ENCODE measurements at places on chromosomes 16 and 17.

DNA sequence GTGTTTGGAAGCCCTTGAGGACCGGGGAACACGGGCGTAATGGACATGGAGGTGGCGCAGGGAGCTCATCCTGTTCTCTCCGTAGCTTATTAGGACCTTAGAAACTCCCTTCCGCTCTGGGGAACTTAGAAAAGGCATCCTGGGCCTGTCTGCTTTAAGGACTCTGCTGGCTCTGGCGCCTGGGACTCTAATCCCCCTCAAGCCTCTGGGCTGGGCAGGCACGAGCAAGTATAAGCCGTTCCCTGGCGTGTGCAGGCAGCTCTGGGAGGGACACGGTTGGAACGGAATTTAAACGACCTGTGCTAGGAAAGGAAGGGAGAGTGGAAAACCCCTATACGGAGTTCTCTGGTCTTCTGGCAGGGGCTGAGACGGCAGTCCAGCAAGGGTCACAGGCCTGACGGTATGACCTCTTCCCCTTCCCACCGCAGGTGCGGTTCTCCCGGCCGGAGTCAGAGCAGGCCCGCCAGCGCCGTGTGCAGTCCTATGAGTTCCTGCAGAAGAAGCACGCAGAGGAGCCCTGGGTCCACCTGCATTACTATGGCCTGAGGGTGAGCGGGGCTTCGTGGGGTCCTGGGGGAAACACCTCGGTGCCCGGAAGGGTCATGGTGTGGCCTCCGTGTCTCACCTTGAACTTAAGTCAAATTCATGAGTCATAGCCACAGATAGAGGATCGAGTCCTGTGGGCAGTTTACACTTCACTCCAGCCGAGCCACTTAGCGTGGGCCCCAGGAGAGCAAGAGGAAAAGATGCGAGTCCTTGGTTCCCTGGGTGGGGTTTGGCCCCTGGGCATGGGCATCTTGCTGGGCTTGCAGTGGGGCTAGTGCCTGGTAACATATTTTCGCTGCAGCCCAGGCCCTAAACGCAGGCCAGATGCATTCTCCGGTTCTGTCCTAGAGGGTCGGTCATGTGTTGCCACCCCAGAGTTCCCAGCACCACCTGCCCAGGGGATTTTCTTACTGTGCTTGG is 17.7 kb downstream of the POLR3E start:
- DNase-seq: no peak
- H3K27me3 ChIP-seq: no peaks in the 10 kb centered on the region
- peaks cover 44% of the 10 kb centered on the region for H3K36me3 ChIP-seq
- H3K27ac ChIP-seq: peak overlapping the region; percentile 68
- peak overlapping the region; percentile 31 for H3K4me3 ChIP-seq

GRCh38 chr16:89332243-89332901 is 114.9 kb downstream of the ZNF778 start:
- peaks cover 52% of the 10 kb centered on the region for H3K4me1 ChIP-seq
- DNase-seq: no peak
- H3K27ac ChIP-seq: peak overlapping the region; percentile 1
- no peaks in the 10 kb centered on the region for H3K27me3 ChIP-seq

DNA sequence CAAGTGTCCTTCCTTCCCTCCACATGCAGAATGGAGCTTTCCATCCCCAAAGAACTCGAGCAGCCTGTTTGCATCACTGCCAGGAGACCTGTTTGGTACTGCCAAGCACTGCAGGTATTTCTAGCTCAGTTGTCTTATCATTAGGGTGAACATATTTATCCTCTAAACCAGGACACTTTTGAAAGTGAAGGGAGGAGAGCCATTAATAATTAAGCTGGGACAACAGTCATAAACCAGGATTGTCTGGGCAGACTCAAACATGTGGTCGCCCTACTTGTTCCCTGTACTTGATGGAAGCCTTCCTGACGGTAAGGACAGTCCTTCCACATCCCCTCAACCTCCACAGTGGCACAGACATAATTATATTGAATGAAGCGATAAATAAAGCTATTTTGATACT is 67.4 kb downstream of the PRKCA start:
- no peak overlapping the region for H3K27ac ChIP-seq
- no peaks in the 10 kb centered on the region for H3K4me1 ChIP-seq
- DNase-seq: no peak
- no peak overlapping the region for H3K4me3 ChIP-seq

DNA sequence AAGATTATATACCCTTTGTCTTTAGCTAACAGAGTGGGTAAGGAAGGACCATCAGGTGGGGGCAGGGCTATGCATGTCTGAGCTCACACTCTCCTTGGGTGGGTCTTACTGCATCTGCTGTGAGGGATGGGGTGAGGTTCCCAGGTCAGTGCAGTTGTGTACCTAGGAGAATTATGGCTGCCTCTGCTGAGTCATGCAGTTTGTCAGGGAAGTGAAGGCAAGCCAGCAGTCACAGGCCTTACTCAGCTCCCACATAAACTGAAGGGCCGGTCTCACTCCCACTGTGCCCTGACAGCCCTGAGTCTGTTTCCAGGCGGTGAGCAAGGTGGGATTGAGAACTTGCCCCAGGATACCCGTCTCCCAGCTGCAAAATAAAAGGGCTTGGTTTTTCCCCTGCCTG is 328.6 kb downstream of the MAP2K6 start:
- no peaks in the 10 kb centered on the region for H3K36me3 ChIP-seq
- no peak overlapping the region for H3K4me3 ChIP-seq
- H3K27ac ChIP-seq: no peak overlapping the region
- no peak for DNase-seq
- no peaks in the 10 kb centered on the region for H3K27me3 ChIP-seq
- H3K4me1 ChIP-seq: no peaks in the 10 kb centered on the region

DNA sequence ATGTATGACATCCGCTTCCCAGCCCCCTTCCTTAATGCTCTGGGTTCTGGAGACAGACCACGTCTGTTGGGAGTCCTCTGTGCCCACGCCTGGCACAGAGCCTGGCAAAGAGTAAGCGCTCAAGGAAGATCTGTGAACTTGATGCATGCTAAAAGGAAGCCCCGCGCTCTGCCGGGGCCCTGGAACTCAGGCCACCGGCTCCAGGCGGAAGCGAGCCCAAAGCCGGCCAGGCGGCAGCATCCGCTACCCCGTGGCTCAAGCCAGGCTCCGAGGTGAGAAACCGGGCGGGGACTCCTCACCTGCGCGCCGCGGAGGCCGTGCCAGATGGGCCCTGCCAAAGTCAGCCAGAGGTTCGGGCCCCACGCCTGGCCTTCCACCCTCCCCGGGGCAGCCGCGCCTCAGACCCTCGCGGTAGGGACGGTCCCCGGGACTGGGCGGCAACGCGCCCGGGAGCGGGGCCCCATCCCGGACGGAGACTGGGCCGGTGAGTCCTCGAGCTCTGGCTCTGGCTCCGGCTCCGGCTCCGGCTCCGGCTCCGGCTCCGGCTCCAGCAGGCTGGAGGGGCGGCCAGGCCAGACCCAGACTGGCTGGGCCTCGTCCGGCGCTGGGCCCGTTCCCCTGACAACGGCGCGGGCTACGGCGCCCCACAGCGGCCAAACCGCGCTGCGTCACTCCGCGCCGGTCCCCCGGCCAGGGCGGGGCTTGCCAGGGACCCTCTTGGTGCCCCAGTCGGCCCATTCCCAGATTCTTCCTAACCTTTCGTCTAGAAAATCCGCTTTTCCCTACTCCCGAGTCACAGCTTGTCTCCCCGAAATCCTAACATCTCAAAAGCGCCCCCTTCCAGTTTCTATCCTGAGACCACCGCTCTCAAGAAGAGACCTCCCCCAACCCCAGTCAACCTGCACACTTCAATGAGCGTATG is at the start of gene ZDHHC1:
Gene ZDHHC1, minus strand, starts transcription at position 606 of the 922 bp plus-strand sequence. CDS start 8,702 bp downstream, outside the sequence.
- H3K27me3 ChIP-seq: no peaks in the 10 kb centered on the region
- H3K36me3 ChIP-seq: no peaks in the 10 kb centered on the region
- peaks cover 15% of the 10 kb centered on the region for H3K4me1 ChIP-seq
- no peak for DNase-seq
- peak within 1 kb of the TSS; percentile 62 for H3K4me3 ChIP-seq

GRCh38 chr17:10061111-10061845 is 137.1 kb downstream of the GAS7 start:
- no peaks in the 10 kb centered on the region for H3K27me3 ChIP-seq
- H3K4me3 ChIP-seq: no peak overlapping the region
- peak overlapping the region; percentile 78 for H3K27ac ChIP-seq
- H3K4me1 ChIP-seq: peaks cover 16% of the 10 kb centered on the region
- H3K36me3 ChIP-seq: no peaks in the 10 kb centered on the region

GRCh38 chr16:83348991-83349390 is 458.8 kb upstream of the HSBP1 start:
- H3K36me3 ChIP-seq: no peaks in the 10 kb centered on the region
- H3K4me1 ChIP-seq: no peaks in the 10 kb centered on the region

GRCh38 chr17:42315402-42316156 is 27.3 kb downstream of the STAT5A start:
- DNase-seq: no peak
- no peak overlapping the region for H3K27ac ChIP-seq
- H3K36me3 ChIP-seq: peaks cover 25% of the 10 kb centered on the region
- H3K4me1 ChIP-seq: peaks cover 8% of the 10 kb centered on the region
- no peaks in the 10 kb centered on the region for H3K27me3 ChIP-seq
- no peak overlapping the region for H3K4me3 ChIP-seq

GRCh38 chr16:86203557-86204275 is 304.8 kb downstream of the IRF8 start:
- H3K4me1 ChIP-seq: peaks cover 6% of the 10 kb centered on the region
- H3K4me3 ChIP-seq: no peak overlapping the region

GRCh38 chr17:63840591-63841349 is 1.7 kb downstream of the SMARCD2 start:
- DNase-seq: no peak
- no peaks in the 10 kb centered on the region for H3K27me3 ChIP-seq
- peaks cover 68% of the 10 kb centered on the region for H3K4me1 ChIP-seq
- peak overlapping the region; percentile 90 for H3K4me3 ChIP-seq

DNA sequence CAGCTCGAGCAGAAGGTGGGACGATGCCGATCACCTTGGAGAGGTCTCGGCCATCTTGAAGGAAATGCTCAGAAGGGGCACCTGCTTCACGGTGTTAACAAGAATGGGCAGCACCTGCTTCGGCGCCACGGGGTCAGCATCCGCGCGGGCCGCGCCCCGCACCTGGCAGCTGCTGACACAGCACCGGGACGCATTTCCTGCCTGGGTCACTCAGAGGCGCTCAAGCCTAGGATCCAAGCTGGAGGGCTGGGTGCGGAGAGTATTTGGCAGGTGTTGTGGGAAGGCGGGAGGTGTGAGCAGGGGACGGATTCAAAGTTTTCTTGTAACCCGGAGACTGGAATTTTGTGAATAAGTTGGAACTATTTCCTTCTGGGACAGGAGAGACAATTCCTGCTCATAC is 39.3 kb upstream of the AKTIP start:
- DNase-seq: no peak
- H3K4me3 ChIP-seq: no peak overlapping the region
- H3K27ac ChIP-seq: no peak overlapping the region
- H3K4me1 ChIP-seq: peaks cover 5% of the 10 kb centered on the region
- no peaks in the 10 kb centered on the region for H3K27me3 ChIP-seq

DNA sequence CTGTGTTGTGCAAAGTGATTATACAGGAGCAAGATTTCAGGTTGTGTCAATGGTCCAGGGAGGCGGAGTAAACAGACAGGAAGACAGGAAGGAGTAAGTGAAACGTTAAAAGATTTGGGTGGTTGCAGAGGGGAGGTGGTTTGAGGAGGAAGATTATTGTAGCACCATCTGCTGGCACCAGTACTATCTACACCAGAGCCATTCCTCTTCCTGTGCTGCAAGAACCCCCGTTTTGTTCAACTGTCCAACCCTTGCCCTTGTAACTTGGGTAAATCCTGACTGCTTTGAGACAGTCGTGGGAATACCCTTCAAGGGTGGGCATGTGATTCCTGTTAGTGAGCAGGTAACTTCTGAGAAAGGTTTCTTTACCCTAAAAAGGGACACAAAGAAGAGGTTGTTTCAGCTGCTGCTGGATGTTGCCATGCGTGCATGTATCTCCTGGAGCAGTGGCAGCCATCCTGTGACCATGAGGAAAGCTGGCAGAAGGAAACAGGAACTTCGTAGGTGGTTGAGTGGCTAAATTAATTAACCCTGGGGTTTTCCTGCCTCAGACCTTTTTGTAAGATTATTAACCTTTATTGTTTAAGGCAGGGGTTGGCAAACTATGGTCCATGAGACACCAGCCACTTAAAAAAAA is 124.1 kb downstream of the PRKCA start:
- no peaks in the 10 kb centered on the region for H3K4me1 ChIP-seq
- no peak overlapping the region for H3K27ac ChIP-seq
- no peak overlapping the region for H3K4me3 ChIP-seq
- no peaks in the 10 kb centered on the region for H3K36me3 ChIP-seq
- H3K27me3 ChIP-seq: no peaks in the 10 kb centered on the region
- no peak for DNase-seq

GRCh38 chr17:76079956-76080767 is 1.2 kb downstream of the ZACN start:
- no peak for DNase-seq
- no peak overlapping the region for H3K4me3 ChIP-seq
- H3K27ac ChIP-seq: no peak overlapping the region
- peaks cover 23% of the 10 kb centered on the region for H3K36me3 ChIP-seq
- peaks cover 22% of the 10 kb centered on the region for H3K4me1 ChIP-seq

- peak overlapping the region; percentile 76 for H3K4me3 ChIP-seq
- peaks cover 35% of the 10 kb centered on the region for H3K27me3 ChIP-seq
- no peak for DNase-seq
- H3K36me3 ChIP-seq: no peaks in the 10 kb centered on the region
Measured at GRCh38 chr16:75252049-75252864, 833 bp upstream of the BCAR1 start.

GRCh38 chr17:81418710-81419318 is 23.6 kb downstream of the BAHCC1 start:
- no peaks in the 10 kb centered on the region for H3K27me3 ChIP-seq
- H3K27ac ChIP-seq: peak overlapping the region; percentile 91
- peaks cover 66% of the 10 kb centered on the region for H3K4me1 ChIP-seq
- H3K4me3 ChIP-seq: peak overlapping the region; percentile 34
- no peak for DNase-seq
- no peaks in the 10 kb centered on the region for H3K36me3 ChIP-seq

Measured in esophagus squamous epithelium (tissue), 5 donors.